ENCODE measurements at places on chromosomes 7 and 10. TPM values are rescaled to one million over a fixed set of nuclear protein-coding genes. Genes with fewer than 3 reads are reported as not detected.

DNA sequence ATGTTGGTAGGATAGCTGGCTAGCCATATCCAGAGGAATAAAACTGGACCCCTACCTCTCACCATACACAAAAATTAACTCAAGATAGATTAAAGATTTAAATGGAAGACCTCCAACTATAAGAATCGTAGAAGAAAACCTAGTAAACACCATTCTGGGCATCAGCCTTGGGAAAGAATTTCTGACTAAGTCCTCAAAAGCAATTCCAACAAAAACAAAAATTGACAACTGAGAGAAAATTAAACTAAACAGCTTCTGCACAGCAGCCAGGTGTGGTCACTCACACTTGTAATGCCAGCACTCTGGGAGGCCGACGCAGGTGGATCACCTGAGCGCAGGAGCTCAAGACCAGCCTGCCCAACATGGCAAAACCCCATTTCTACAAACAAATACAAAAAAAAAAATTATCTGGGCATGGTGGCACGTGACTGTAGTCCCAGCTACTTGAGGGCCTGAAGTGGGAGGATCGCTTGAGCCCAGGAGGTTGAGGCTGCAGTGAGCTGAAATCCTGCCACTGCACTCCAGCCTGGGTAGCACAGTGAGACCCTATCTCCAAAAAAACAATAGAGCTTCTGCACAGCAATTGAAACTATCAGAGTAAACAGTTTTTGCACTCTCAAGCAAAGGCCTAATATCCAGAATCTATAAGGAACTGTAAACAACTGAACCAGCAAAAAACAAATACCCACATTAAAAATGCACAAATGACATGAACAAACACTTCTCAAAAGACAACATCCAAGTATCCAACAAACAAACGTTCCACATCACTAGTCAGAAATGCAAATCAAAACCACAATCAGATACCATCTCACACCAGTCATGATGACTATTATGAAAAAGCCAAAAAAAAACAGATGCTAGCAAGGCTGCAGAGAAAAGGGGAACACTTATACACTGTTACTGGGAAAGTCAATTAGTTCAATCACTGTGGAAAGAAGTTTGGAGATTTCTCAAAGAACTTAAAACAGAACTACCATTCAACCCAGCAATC is 4.8 kb downstream of the CRPPA start:
- no peak for DNase-seq

- DNase-seq, result no peak
Measured at GRCh38 chr7:146314962-146315361, 198.4 kb downstream of the CNTNAP2 start.

DNA sequence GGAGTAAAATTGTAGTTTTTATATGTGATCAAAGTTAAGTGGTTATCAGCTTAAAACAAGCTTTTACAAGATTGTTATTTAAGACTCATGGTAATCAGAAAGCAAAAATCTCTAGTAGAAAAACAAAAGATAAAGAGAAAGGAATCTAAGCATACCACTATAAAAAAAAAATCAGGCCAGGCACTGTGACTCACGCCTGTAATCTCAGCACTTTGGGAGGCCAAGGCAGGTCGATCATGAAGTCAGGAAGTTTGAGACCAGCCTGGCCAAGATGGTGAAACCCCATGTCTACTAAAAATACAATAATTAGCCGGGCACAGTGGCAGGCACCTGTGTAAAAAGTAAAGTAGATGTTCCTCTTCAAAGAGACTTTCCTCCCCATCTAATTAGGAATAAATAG is 265.9 kb upstream of the NRP1 start:
- no peak for DNase-seq

- DNase-seq, result no peak
Measured at GRCh38 chr10:50522908-50523307, 100.8 kb downstream of the SGMS1 start.

GRCh38 chr10:25294032-25294926 is 119.5 kb downstream of the GPR158 start:
- DNase-seq, result no peak

DNA sequence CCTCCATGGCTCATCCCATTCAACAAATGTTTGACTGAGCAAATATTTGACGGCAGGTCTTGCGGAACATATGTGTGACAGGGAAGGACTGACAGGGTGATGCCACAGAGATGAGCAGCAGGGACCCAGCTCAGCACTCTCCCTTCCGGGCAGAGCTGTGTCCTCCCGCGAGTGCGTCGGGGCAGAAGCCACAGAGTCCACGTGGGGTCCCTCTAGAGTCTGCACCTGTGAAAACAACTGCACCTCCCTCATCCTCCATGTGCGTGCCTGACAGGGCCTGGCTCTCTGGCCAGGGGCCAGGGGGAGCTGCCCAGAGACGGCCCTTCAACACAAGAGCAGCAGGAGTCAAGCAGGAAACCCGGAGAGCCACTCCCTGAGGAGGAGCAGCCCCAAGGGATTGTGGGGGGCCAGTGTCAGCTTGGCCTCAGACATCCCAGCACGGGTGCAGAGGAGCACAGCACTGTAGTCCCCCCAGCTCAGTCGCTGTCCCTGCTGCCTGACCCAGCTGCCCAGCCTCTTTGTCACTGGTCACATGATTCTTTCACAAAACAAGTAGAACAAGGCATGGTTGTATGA is 83.6 kb upstream of the TMEM72 start:
- peak; percentile 47 for DNase-seq

DNA sequence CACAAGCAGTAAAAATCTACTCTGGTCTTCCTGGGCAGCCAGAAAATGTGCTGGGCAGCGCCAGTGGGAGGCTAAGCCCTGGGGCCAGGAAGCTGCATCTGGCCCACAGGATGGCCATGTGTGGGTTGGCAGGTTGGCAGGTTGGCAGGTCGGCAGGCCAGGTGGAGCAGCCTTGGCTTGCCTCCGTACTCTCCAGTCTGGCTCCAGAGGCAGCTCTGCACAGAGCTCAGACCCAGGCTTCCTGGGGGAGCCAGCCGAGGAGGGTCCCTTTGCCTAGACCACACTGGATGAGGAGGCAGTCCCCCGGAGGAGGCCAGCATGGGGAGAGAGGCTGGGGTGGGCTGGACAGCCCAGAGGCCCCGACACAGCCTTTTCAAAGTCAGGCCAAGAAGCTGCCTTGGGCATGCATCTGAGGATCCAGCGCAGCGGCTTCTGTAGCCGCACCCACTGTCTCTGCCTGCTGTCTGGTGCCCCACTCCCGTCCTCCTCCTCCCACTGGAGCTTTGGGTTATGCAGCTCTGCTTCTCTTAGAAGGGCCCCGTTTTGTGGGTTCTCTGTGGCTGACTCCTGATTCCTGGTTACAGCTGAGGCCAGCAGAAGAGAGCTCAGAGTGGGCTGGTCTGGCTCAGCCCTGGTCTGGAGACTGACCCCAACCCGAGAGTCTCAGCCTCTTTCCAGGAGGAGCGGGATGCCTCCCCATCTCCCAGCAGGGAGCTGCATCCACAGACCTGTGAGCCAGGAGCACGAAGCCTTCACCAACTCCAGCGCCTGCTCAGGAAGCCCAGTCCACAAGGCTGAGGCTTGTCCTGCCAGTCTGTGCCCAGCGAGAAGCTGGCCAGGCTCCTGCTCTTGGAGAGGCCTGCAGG is 44.6 kb downstream of the CFAP46 start:
- DNase-seq, result peak; percentile 30

DNA sequence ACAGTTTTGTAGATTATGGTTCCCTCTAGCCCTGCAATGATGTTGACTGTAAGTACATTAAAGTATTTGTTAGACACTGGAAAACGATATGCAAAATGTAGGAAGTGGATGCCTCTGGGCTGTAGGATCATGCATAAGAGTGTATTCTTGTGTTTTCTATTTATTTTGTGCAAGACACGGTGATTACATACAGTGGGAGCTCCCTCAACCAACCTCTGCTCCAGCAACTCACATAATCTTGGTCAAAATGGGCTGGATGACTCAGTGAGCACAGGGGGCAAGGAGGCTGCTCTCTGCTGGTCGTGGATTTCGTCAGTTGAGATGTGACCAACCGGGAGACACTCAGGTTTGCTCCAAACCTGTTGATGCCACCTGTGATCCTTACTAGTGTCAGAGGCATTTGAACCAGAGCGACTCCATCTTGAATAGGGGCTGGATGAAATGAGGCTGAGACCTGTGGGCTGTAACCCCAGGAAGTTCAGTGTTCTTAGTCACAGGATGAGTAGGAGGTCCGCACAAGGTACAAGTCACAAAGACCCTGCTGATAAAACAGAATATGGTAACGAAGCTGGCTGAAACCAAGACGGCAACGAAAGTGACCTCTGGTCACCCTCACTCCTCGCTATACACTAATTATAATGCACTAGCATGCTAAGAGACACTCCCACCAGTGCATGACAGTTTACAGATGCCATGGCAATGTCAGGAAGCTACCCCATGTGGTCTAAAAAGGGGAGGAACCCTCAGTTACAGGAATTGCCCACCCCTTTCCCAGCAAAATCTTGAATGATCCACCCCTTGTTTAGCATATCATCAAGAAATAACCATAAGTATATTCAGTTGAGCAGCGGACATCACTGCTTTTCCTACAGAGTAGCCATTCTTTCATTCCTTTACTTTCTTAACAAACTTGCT is 56.4 kb upstream of the FAM20C start:
- no peak for DNase-seq

GRCh38 chr10:86632951-86633350 is 21.4 kb upstream of the OPN4 start:
- DNase-seq, result no peak

- peak; percentile 38 for DNase-seq
Measured at GRCh38 chr10:46544989-46545791, 11.3 kb downstream of the GPRIN2 start.

DNA sequence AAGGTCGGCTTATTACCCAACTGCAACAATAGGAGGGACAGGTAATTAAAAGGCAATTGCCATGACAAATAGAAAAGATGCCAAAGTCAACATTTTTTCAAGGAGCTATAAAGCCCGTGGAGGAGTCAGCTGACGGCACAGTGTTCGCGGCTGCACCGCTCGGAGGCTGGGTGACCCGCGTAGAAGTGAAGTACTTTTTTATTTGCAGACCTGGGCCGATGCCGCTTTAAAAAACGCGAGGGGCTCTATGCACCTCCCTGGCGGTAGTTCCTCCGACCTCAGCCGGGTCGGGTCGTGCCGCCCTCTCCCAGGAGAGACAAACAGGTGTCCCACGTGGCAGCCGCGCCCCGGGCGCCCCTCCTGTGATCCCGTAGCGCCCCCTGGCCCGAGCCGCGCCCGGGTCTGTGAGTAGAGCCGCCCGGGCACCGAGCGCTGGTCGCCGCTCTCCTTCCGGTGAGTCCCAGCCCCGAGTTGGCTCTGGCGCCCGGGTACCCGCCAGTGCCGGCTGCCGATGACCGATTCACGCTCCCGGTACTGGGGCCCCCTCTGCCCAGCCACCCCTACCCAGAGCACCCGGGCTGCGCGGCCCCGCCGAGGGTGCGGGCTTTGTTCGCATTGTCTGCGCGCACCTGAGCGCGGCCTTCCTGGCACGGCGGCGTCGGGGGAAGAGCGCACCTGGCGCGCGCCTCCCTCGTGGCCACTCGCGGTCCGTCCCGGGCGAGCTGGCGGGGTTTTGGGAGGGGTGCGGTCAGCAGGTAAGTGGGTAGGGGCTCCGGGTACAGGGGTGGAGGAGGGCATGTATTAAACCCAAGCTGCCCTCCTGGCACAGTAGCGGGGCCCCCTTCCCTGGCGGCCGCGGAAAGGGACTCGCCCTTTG is at the start of gene VWA2:
TSS of gene VWA2 (plus strand) at position 138 of the 877 bp plus-strand sequence. CDS start 9,460 bp downstream, outside the sequence.
- peak; percentile 55 for DNase-seq

GRCh38 chr10:89119651-89120050 is 87.5 kb downstream of the CH25H start:
- no peak for DNase-seq

GRCh38 chr10:23157239-23157681 is 34.9 kb upstream of the PTF1A start:
- DNase-seq, result no peak

DNA sequence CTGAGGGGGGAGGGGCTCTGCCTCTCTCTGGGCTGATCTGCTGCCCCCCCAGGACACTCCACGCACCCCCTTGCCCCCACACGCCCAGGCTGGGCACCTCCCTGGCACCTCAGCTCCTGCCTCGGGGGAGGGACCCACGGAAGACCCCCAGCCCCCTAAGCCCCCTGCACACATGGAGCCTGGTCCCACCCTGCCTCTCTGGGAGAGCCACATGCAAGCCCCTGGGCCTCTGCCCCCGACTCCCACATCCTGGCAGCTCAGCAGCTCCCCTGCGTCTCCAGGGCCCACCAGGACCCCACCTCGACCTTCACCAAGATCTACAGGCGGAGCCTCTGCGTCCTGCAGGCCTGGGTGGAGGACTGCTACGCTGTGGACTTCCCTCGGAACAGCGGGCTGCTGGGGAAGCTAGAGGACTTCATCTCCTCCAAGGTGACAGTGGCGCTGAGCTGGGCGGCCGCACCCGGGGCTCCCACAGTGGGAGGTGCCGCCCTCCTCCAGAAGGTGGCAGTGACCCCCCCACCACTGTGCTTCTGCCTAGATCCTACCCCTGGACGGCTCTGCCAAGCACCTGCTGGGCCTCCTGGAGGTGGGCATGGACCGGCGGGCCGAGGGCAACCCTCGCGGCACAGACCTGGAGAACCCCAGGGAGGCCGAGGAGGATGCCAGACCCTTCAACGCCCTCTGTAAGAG is 18.7 kb upstream of the UTF1 start:
- DNase-seq, result no peak

The SAMD8 gene
- 23.3 TPM for total RNA-seq

The TSPAN12 gene
- 56.9 TPM for total RNA-seq

The TET1 gene
- 2.9 TPM for total RNA-seq

The H2BK1 gene
- not detected for total RNA-seq

The CEP55 gene
- total RNA-seq, result 0.59 TPM

The SPDYE8 gene
- not detected for total RNA-seq

The PHKG1 gene
- total RNA-seq, result 31.3 TPM

The LIPF gene
- not detected for total RNA-seq

The CALHM1 gene
- total RNA-seq, result not detected

The DENND2A gene
- total RNA-seq, result 11.6 TPM

The SNX10 gene
- 1.2 TPM for total RNA-seq

The POU6F2 gene
- not detected for total RNA-seq
